ENCODE measurements at places on chromosomes 4 and X.

DNA sequence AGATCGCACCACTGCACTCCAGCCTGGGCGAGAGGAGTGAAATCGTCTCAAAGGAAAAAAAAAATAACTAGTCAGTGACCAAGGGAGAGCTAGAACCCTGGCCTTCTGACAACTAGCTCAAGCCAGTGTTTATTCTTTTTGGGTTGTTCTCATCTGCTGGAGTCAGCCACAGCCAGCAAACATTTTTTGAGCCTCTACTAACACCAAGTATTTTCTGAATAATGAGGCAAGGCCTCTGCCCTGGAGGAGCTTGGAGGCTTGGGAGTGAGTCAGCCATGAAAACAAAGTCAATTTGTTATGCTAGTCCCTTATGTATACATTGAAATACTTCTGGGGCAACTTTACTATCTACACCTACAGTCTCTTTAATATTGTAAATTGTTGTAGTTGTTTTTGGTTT lies 46.5 kb downstream of the TMA16 start:
- DNase-seq: no peak

DNA sequence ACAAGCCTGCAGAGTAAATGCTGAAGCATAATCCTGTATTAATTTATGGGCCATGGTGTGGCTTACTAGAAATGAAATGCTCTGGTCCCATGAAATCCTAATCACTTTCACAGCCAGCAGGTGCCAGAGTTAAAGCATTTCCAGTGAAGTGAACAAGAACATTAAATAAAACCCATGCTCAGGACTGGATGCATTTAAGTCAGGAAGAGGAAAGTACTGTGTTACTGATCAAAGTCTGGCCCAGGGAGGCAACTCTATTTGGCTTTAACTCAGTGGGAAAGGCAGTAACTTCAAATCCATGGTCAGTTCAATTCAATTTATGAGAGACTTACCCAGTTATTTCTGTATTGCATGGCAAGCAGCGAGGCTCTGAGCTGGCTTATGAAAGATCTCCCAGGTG lies 29.2 kb downstream of the AGA start:
- no peak for DNase-seq

DNA sequence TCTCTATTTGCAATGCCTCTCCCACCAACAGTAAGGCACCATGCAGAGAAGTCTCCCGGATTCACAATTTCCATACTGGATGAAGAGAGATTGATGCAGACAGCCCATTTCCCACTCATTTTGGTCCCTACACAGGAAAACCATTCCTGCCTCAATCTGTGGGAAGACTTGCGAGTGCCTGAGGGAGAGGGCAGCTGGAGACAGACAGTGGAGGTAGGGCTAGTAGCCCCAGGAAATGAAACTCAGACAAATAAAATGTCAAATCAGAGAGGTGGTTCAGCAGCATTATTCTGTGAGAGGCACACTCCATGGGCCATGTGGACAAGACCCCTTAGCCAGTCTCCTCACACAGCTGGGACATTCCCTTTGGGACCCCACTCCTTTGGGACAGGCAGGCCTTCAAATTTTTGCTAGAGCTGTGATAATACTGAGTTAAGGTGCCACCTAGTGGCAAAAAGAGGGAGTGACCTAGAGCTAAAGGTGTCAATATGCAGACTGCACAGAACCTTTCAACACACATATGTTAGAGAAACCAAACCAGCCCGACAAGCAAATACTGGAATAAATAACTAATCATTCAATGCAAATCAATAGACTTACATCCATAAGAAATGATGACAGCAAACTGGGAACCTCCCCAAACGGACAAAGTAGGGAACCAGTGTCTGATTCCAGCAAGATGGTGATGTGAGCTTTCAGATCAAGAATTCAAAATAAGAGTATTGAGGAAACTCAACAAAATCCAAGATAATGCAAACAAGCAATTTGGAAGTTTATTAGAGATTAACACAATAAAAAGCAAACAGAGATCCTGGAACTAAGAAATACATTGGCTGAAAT lies 1865.3 kb upstream of the AGA start:
- no peak for DNase-seq

DNA sequence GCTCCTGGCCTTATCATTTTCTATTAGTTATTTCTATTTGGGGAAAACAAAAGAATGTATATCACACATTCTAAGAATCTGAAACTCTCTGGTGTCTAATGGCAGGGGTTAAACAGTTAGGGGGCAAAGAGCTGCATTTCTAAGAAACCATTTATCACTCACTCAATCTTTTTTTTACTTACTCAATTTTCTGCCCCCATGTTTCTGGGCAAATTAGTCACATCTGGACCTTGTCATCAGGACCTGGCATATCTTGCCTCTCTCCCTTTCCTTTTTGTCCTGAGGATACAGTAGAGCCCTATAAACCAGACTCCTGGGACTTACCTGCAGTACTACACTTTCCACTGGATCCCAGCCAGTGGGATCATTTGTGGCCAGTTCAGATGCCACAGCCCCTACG lies 89.1 kb downstream of the ANXA3 start:
- no peak for DNase-seq

GRCh38 chr4:41205130-41205529 lies 9.2 kb downstream of the APBB2 start:
- DNase-seq: no peak

DNA sequence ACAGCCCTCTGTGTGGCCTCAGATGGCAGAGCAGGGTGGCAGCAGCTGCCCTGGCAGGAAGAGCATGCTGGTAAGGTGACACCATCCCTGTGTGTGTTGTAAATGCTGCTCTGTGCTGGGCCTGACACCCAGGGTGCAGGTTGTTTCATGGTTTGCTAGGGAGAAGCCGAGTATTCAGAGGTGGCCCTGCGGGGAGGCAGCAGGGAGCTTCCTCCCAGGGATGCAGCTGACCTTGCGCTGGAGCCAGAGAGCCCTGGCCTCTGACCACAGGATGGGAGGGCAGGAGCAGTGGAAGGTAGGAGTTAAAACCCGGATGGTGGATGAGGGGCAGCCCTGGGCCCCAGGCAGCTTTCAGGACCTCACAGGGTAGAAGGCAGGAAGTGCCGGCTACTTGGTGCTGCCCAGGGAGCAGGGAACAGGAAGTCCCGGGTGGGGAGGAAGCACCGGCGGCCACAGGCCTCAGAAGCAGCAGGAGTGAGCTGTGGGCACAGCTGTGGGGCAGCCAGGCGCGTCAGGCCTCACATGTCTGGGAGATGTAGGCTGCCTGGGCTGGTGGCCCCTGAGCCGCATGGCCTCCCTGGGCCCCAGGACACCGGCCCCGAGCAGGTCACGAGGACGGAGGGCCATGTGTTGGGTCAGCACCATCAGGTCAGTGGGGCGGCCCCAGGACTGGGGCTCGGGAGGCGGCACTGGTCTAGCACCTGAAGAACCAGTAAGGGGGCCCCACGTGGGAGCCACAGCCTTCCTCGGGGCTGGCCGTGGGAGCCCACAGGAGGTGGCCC lies 19.1 kb downstream of the SH3BP2 start:
- DNase-seq: no peak

DNA sequence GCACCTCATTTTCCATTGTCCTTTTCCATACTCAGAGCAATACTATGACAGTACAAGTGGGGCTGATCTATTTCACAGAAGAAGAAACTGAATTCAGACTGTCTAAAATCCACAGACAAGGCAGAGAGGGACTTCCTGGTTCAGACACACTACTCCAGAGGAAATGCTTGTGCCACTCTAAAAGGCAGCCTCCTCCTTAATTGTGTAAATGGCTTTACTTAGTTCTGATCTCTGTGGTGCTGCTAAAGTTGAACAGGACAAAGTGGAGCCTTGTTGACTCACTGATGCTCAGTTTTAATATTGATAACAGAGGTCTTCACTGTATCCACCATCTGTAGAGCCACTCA lies 122.4 kb downstream of the KIT start:
- DNase-seq: no peak

GRCh38 chrX:108020631-108021030 lies 24.2 kb upstream of the VSIG1 start:
- DNase-seq: no peak

DNA sequence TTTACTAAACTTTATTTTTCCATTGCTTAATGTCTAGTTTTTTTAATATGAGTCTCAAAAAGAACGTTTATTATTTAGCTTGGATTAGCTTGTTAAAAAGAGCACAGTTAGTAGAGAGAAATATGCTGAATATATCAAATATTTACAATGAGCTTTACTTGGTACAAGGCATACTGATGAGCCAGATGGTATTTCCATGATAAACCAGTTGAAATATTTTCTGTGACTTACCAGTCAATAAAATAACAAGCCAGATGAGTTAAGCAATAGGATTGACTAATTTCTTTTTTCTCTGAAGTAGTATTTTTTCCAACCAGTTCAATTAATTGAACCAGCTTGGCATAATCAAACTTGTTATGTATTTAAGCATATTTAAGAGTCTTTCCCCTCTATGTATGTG lies 134.1 kb downstream of the KLHL34 start:
- no peak for DNase-seq

GRCh38 chr4:177681902-177682301 lies 239.7 kb upstream of the AGA start:
- DNase-seq: no peak

DNA sequence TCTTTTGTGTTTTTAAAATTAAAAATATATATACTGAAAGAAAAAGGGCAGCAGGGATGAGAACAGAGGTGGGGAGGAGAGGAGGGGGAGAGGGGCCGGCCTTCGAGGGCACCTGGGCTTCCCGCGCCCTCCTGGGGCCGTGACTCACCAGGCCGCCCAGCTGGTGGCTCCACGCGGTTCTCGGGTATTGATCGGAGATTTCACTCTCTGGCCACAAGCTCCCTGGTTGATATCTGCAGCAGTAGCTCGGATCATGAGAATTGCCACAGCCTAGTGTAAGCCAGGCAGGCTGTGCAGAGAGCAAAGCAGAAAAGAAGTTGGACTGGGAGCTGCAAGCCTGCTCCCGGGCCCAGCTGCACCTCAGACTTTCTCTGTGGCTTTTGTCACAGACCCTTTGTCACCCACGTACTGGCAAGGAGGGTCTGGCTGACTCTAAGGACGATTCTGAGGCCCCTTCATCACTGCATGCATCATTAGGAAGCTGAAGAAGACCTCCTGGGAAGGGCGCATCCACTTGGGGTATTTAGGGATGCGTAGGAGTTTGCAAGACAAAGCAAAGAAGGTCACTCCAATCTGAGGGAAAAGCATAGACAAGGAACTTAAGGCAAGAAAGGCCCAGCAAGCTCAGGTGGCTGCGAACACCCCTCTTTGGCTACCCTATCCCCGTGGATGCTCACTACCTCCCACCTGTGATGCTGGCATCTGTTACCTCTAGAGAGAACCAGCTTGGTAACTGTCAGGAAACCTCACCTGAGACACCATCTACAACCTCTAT lies 71.7 kb downstream of the CPZ start:
- DNase-seq: no peak

- DNase-seq: no peak
These were observed 6.4 kb downstream of the UVSSA start for GRCh38 chr4:1353186-1354055.
